ENCODE measurements at places on chromosomes 1 and 21.
A peak's percentile ranks its signal among the peaks of the same experiment; 100 is the strongest.

GRCh38 chr21:45049714-45050344 lies 24.6 kb upstream of the ADARB1 start:
- no peak for DNase-seq

GRCh38 chr1:76998582-76999223 lies 131.4 kb downstream of the ST6GALNAC5 start:
- DNase-seq = no peak

DNA sequence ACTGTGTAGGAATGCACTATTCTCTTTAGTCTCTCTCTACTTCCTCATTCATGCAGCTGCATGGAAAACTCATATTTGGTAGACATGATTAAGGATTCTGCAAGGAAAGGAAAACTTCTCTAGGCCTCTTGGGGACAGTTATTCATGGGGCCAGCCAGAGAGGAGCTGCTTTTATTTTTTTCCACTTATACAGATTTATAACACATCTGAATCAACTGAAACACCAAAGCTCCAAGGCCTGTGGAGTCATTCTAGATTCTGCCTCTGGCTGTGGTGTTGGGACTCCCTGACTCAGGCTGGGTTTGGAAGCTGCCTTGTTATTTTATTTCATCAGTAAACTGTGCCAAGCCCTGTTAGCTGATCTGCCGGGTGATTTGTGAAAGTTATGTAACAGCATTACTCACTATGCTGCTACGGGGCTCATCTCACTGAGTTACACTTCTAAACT lies 83.9 kb upstream of the EDEM3 start:
- DNase-seq = peak; percentile 11

DNA sequence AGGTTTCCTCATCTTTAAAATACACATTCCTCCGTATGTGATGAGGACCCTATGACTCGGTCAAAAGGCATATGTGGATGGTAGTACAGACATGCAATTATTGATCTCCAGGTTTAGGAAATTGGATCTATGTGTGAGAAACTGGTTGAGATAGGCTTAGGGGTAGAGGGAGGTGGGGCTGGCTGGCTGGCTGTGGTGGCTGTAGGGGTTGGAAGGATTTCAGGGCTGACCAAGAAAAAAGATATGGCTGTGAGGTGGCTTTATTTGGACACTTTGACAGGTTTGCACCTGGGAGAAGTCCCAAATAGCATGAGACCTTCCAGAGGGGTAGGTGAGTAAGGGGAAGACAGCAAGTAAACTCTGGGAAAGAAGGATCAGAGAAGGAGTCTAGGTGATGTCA lies 39.6 kb upstream of the ADAM30 start:
- DNase-seq = no peak

GRCh38 chr1:152110365-152110859 lies 4.8 kb downstream of the TCHH start:
- peak; percentile 51 for DNase-seq

DNA sequence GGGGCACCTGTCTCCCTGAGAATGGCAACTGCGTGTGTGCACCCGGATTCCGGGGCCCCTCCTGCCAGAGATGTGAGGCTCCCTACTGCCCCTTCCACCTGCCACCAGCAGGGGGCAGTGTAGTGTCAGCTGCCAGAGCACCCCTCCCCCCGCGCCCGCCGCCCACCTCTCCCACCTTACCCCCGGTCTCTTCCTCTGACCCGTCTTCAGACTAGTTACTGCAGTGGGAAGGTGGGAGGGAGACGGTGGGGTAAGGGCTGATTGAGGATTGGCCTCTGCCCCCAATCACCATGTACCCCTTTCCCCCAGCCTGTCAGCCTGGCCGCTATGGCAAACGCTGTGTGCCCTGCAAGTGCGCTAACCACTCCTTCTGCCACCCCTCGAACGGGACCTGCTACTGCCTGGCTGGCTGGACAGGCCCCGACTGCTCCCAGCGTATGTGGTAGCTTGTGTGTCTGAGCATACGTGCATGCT lies 10.1 kb upstream of the LRRC71 start:
- DNase-seq = peak; percentile 51

GRCh38 chr1:25549273-25550154 lies 6.1 kb downstream of the LDLRAP1 start:
- peak; percentile 92 for DNase-seq

GRCh38 chr1:116003823-116004222 lies 27.5 kb downstream of the SLC22A15 start:
- DNase-seq = no peak

Measured in activated CD4-positive, alpha-beta T cell treated with anti-CD3 and anti-CD28 coated beads, Interleukin-2, amount 50 U/mL, for 16 hours (primary cell).